ENCODE measurements at places on chromosomes 4 and X. TPM values are rescaled to one million over a fixed set of nuclear protein-coding genes. Genes with fewer than 3 reads are reported as not detected.

Gene PTTG2
- total RNA-seq = not detected

Gene CT45A10
- total RNA-seq = not detected

Gene MAGEA8
- total RNA-seq = not detected

Gene PNCK
- not detected for total RNA-seq

Gene RRH
- not detected for total RNA-seq

Gene ELK1
- 25.9 TPM for total RNA-seq

Gene ADGRG4
- total RNA-seq = under 0.01 TPM

Gene UGT2A3
- not detected for total RNA-seq

Gene CDKL2
- 0.27 TPM for total RNA-seq

Gene PF4V1
- 1.1 TPM for total RNA-seq

Gene POLN
- 0.81 TPM for total RNA-seq

Gene LUZP4
- not detected for total RNA-seq

Gene PORCN
- total RNA-seq = 21.0 TPM

Data from hematopoietic multipotent progenitor cell (in vitro differentiated cells).